ENCODE measurements at places on chromosomes 11 and 22.

- no peak for DNase-seq
Observed at GRCh38 chr22:37823134-37823985, at the start of gene GALR3. Gene GALR3 (plus strand): TSS chr22:37823382. CDS start chr22:37823407, 25 bp downstream.

- no peak for DNase-seq
Observed at GRCh38 chr11:5610446-5610845, 14.0 kb downstream of the TRIM6 start.

- DNase-seq: no peak
Observed at GRCh38 chr11:61176446-61176845, 15.2 kb upstream of the VPS37C start.

DNA sequence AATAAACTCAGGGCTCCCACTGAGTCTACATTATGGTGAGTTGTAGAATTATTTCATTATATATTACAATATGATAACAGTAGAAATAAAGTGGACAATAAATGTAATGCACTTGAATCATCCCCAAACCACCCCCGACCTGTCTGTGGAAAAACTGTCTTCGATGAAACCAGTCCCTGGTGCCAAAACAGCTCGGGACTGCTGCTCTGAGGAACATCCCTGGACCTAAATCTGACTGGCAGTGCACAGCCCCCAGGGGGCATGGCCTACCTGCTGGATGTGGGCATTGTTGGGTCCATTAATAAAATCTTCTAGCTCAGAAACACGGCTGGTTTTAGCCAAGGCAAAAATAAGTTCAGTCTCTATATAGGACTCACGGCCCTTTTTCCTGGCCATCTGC, 29.3 kb upstream of the SLC25A1 start:
- no peak for DNase-seq

GRCh38 chr11:75311858-75312288, 39.6 kb downstream of the ARRB1 start:
- peak; percentile 70 for DNase-seq

DNA sequence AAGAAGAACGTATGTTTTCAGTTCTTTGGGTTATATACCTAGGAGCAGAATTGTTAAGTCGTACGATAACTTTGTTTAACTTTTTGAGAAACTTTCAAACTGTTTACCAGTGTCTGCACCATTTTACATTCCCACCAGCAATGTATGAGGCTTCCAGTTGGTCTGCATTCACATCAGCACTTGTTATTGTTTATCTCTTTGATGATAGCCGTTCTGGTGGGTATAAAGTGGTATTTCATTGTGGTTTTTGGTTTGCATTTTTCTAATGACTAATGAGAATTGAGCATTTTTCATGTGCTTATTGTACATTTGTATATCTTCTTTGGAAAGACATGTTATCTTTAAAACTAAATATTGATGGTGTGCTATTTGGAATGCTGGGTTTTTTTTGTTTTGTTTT, 59.8 kb downstream of the KDM2A start:
- DNase-seq: peak; percentile 86

DNA sequence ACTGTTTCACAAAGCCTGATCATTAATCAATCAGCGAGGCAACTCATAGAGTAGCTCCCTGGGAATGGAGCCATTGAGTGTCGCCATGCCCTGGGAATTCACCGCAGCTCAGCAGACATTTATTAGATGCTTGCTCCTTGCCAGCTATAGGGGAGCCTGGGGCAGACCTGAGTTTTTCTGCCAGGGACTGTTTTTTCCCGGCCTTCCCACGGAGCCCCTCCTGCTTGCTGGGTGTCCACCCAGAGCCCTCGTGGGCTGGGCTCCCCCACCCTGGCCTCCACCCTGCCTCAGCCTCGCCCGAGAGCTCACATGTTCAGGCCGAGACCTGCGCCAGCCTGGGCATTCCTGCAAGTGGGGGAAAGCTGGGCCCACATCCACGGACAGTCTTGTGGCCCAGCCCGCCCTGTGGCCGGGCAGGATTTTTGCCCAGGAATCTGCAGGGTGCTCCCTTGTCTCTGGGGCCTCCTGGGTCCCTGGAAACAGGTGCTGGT, 64.9 kb downstream of the SMIM38 start:
- DNase-seq: no peak

DNA sequence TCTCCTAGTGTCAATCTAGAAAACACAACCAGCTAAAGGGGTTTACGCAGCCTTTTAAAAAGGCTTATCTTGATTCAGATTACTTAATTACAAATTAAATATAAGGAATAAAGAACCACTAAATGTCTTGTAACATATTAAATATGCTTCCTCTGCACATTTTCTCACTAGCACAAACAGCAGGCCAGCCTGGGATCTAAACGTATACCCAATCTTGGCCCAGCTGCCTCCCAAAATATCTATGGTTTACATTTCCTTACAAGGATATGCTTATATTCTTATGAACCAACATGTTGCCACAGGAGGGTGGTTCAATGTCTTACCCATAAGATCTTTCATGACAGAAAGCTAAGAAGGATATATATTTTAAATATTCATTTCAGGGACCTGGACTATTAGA, 7.7 kb downstream of the LGR4 start:
- DNase-seq: no peak

- no peak for DNase-seq
Observed at GRCh38 chr11:46736615-46737014, 17.6 kb downstream of the F2 start.

DNA sequence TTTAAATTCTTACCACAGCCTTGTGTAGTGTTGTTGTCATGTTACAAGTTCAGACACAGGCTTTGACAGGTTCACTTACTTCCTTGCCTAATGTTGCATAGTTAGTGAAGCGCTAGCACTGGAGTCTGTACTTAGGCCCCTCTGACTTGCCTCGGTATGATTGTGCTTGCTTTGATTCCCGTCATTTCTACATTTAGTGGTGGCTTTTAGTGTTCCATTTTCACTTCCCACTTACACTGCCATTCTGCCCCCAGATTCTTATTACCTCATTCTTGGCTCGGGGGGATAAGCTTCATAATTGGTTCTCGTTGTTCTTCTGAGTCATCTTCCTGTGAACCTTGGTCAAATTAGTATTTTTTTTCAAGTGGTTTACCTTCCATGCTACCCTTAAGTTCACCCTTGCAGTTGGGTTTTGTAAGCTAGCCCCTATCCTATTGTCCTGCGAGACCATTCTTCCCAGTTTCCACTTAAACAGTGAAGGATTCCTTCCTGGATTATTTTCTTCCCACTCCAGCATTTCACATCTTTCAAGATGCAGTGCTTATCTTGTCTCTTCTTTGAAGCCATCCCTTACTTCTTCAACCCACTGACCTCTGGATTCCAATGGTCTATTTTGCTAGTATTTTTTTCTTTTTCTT, 68.7 kb downstream of the DDX10 start:
- DNase-seq: peak; percentile 39

DNA sequence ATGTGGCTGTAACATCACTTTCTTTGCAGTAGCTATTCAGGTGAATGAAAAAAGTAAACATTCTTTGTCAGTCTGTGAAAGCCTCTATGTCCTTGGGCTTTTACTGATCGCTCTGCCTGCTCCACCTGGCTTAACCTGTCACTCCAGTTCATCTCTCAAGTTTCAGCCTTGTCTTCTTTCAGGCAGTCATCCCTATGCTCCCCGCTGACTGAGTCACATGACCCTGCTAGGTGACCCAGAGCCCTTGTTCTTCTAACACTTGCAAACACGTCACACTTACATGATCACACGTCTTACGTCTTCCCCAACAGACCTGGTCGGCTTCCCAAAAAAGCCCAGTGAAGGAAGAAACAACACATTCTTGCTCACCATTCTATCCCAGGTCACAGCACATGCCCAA, 499.3 kb upstream of the TENM4 start:
- DNase-seq: no peak

DNA sequence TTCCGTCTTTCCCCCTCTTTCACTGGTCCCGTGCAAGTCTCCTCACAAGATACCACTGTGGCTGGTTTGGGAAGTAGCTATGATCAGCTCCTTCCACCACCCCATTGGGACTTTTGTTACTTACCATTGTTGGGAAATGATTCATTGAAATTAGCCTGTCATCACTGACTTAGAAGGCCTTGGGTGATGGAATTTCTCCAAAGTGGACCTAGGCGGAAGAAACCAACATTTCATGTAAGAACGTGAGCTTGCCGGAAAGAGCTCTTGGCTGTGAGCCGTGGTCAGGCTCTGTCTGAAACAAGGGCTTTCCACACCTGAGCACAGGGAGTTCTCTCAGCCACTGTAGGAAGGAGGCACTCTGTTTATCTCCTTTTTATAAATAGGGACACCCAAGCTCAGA, 23.5 kb upstream of the CRYBB3 start:
- DNase-seq: no peak

- DNase-seq: no peak
Observed at GRCh38 chr22:17260950-17261349, 41.7 kb upstream of the ADA2 start.

GRCh38 chr11:35303596-35304385, 115.6 kb downstream of the SLC1A2 start:
- DNase-seq: peak; percentile 94

DNA sequence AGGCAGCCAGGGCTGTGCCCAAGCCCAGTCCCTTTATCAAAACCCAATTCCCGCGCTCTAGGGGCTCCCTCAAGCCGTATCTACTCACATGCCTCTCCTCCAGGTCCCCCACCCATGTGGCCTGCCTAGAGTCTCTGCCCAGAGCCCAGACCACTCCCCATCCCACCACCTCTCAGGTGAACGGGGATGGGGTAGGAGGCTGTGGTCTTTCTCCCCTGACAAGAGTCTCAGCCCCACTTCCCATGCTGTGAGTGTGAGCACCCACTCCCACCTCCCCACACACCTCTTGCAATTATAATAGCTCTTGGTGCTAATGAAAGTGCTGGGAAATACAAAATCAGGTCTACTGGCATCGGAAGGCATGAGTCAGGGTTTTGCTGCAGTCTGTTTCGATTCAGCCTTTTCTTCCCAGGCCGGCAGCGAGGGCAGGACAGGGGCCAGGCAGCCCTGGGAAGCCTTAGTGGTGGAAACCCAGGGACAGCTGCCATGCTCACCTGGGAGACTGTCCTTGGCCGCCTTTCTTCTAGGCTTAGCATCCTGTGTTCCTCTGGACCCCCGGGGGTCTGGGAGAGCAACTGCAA, 16.7 kb upstream of the TMPRSS4 start:
- no peak for DNase-seq

DNA sequence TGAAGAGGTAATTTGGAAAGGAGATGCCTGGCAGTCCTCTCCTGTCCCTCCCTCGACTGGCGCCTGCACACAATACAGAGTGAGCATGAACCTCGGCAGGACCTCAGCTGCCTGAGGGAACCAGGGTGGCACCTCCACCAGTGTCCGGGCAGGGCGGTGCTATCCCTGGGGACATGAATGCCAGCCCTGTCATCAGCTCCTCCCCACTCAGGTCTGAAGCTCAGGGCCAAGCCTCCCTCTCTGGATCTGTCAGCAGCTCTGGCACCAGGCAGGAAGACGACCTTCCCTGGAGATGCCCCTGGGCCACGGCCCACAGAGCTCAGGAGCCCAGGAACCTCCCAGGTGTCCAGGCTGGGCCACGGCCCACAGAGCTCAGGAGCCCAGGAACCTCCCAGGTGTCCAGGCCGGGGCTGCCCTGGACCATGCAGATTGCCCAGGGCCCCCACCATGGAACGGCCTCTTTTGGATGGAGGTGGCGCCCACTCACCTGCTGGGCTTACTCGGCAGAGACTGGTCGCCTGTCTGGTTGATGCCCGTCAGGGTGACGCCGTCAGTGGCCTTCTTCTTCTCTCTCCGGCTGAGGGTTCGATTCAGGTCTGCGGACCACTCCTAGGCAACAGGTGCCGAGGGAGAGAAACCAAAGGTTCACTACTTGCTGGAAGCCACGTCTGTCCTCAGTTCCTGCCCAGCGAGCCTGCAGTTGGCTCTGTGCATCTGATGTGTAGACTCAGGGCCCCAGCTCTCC, 21.7 kb upstream of the ARFGAP3 start:
- no peak for DNase-seq

GRCh38 chr22:27720860-27721259, 80.7 kb downstream of the MN1 start:
- no peak for DNase-seq

- DNase-seq: no peak
Observed at GRCh38 chr11:87820011-87820410, 355.2 kb downstream of the RAB38 start.

- no peak for DNase-seq
Observed at GRCh38 chr11:116427903-116428637, 344.7 kb downstream of the BUD13 start.

- no peak for DNase-seq
Observed at GRCh38 chr11:70590356-70590991, 192.1 kb downstream of the CTTN start.

GRCh38 chr11:47033439-47033838, 96.9 kb downstream of the CSTPP1 start:
- no peak for DNase-seq

DNA sequence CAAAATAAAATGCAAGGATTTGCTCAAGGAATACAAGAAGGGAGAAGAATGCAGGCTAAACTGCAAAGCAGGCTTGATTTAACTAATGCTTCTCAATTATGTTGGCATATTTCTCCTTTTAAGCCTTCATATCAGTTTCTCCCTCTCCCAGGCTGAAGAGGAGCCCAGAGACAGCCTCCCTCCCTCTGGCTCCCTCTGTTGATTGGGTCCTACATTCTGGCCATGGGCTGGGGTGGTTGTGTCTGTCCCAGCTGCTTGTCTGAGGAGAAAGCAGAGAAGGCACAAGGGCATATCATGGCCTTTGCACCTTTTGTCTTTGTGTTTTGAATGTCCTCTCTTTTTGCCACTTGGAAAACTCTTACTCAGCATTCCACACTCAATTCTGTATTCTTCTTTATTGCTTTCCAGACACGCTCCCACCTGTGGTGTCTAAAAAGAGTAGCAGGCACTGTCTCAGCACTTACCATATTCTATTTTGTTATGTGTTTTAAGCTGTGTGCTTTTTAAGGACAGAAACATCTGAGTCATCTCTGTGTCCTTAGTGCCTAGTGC, 77.4 kb downstream of the INSC start:
- DNase-seq: no peak

- no peak for DNase-seq
Observed at GRCh38 chr11:76250520-76251225, 44.4 kb upstream of the WNT11 start.

DNA sequence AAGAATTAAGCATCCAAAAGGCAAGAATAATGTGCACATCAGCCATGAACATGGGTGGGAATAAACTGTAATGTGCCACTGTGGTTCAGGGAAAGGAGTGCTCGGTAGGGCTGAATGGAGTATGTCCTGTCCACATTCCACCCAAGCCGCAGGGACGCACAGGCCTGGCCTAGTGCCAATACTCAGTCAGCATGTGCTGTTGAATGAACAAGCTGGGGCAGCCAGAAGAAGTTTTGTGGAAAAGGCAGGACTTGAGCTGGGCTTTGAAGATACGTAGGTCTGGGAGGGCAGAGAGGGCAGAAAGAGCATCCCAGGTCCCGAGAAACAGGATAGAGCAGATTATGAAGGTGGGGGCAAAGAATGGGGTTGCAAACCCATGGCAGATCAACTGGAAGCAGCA, 60.0 kb upstream of the PLET1 start:
- peak; percentile 90 for DNase-seq

DNA sequence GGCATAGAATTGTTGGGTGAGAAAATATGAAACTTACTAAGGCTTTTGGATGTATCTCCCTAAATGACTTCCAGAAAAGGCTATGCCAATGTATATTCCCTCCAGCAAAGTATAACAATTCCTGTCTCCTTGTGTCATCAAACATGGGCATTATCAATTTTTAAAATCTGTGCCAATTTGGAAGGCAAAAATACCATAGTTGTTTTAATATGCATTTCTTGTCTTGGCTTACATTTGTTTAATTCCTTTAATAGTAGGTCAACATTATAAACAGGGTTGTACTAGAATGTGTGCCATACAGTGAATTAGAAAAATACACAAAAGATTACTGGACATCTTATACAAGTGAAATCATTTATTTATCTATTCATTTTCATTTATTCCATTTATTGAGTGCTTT, 41.6 kb downstream of the DCUN1D5 start:
- DNase-seq: no peak

GRCh38 chr11:112734207-112734606, 227.0 kb upstream of the NCAM1 start:
- DNase-seq: peak; percentile 38
